ENCODE measurements at places on chromosomes 7 and 10.

DNA sequence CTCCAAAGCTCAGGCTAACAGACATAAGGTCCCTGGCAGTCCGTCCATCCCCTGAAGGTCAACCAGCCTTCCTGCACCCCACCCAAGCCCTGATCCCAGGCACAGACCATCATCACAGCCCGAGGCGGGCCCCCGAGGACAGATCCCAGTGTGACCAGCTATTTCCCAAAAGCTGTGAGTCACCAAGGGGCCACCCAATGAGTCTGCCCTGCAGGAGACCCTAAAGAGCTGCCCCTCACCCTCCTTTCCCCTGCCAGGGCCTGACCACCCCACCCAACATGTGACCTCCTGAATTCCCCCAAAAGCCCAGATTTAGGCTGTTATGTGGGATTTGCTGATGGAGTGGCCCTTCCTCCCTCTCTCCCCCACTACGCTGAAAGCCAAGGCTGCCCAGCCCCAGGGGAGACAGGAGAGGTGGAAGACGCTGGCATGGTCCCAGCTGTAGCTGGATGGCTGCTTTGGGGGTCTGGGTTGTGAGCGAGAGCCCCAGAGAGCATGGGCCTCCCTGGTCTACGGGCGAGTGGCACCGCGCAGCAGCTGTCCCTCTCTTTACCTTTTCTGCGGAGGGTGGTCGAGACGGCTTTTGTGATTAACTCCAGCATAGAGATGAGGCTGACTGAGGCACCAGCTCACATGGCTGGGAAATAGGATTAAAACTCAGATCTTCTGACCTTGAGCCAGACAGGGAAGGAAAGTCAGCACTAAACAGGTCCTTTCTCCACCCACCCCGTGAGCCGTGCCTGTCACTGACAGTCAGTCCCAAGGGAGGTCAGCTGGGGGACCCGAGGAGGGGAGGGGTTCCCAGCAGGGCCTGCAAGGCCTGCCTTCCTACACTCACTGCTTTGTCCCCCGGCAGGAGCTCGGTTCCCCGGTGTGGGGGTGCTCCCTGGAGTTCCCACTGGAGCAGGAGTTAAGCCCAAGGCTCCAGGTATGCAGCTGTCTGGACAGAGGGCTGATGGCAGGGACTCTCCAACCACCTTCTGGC is 16.7 kb downstream of the ELN start:
- DNase-seq: no peak
- H3K4me1 ChIP-seq: no peaks in the 10 kb centered on the region
- no peak overlapping the region for H3K27ac ChIP-seq
- H3K4me3 ChIP-seq: no peak overlapping the region

DNA sequence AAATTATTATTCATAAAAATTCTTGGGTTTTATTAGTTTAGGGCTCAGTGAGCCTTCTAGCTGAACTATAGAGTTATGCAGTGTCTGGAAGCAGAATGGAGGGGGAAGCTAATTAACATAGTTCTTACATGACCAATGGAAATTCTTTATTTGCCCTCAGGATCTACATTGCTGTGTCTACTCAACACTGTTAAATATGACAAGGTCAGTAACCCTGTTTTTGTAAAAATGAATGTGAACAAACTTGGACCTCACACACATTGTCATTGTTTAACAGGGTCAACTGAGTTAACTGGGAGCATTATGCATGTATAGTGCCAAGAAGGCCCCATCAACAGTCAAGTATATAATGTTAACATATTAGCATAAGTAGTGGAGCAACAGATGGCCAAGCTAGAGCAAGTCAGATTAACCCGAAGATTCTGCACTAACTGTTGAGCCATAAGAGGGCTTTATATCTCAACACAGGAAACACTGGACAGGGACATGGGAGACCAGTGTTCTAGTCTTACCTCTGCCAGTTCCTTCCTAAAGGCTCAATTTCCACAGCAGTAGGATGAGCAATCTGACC is 122.5 kb upstream of the SEM1 start:
- no peak overlapping the region for H3K27ac ChIP-seq
- no peaks in the 10 kb centered on the region for H3K27me3 ChIP-seq
- no peaks in the 10 kb centered on the region for H3K36me3 ChIP-seq
- H3K4me1 ChIP-seq: peaks cover 6% of the 10 kb centered on the region
- H3K4me3 ChIP-seq: no peak overlapping the region
- DNase-seq: no peak

DNA sequence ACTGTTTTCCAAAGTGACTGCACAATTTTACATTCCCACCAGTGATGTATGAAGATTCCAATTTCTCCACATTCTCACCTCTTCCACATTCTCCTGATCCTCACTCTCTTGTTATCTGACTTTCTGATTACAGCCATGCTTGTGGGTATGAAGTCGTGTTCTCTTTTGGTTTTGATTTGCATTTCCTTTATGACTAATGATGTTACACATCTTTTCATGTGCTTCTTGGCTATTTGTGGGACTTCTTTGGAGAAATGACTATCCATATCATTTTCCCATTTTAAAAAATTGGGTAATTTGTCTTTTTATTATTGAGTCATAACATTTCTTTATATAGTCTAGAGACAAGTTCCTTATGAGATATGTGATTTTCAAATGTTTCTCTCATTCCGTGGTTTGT is 10.5 kb upstream of the GIMAP8 start:
- H3K27me3 ChIP-seq: no peaks in the 10 kb centered on the region
- peaks cover 27% of the 10 kb centered on the region for H3K36me3 ChIP-seq
- H3K27ac ChIP-seq: no peak overlapping the region
- peaks cover 13% of the 10 kb centered on the region for H3K4me1 ChIP-seq

DNA sequence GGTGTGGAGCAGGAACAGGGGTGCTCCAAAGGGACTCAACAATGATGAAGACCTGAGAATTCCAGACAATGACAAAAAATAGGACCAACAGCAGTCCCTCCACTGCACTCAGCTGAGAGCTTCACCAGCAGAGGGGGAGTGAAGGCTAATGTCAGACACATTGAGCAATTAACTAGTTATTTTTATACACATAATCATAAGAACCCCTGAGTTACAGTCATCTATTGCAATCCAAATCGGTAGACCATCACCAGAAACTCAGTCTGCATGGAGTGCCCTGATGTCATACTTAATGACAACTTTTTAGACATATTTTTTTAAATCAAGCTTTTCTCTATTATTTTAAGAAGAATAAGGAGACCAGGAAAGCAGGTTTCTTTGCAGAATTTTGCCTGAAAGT is 30.6 kb upstream of the IKZF1 start:
- no peaks in the 10 kb centered on the region for H3K27me3 ChIP-seq
- no peaks in the 10 kb centered on the region for H3K36me3 ChIP-seq
- H3K4me3 ChIP-seq: no peak overlapping the region
- no peak overlapping the region for H3K27ac ChIP-seq
- no peak for DNase-seq

DNA sequence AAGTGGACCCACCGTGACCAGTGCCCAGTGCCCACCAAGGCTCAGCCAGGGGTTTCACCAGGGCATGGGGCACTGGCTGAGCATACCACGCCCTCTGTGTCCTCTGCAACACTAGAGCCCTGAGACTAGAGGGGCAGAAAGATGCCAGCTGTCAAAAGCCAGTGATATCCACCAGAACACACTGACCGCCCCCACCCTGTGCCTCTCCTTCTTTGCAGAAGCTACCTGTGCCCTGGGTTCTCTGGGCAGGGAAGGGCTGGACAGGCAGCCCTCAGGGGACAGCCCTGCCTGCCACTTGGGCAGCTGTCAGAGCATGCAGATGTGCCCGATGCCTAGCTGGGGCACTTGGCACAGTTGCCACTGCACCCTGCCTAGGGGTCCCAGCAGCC is 494 bp downstream of the VSIR start:
- no peaks in the 10 kb centered on the region for H3K36me3 ChIP-seq
- H3K4me3 ChIP-seq: peak overlapping the region; percentile 76
- no peaks in the 10 kb centered on the region for H3K27me3 ChIP-seq
- H3K4me1 ChIP-seq: peaks cover 63% of the 10 kb centered on the region

DNA sequence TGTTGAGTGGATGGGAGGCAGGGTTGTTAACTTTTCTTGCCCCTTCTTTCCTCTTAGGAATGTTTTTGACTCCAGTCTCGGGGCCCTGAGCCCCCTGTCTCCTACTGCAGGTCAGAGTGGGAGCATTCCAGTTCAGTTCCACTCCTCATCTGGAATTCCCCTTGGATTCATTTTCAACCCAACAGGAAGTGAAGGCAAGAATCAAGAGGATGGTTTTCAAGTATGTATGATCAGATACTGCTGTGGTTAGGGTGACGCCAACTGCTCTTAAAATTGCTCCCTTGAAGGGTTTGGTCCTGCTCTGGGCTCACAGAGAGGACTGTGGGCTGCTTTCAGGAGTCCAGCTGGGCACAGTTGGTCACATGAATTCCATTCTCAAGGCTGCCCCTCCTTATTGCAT is 22.0 kb downstream of the VWA2 start:
- no peak overlapping the region for H3K27ac ChIP-seq
- H3K27me3 ChIP-seq: no peaks in the 10 kb centered on the region
- H3K36me3 ChIP-seq: no peaks in the 10 kb centered on the region
- no peak for DNase-seq
- H3K4me3 ChIP-seq: no peak overlapping the region
- H3K4me1 ChIP-seq: peaks cover 4% of the 10 kb centered on the region

DNA sequence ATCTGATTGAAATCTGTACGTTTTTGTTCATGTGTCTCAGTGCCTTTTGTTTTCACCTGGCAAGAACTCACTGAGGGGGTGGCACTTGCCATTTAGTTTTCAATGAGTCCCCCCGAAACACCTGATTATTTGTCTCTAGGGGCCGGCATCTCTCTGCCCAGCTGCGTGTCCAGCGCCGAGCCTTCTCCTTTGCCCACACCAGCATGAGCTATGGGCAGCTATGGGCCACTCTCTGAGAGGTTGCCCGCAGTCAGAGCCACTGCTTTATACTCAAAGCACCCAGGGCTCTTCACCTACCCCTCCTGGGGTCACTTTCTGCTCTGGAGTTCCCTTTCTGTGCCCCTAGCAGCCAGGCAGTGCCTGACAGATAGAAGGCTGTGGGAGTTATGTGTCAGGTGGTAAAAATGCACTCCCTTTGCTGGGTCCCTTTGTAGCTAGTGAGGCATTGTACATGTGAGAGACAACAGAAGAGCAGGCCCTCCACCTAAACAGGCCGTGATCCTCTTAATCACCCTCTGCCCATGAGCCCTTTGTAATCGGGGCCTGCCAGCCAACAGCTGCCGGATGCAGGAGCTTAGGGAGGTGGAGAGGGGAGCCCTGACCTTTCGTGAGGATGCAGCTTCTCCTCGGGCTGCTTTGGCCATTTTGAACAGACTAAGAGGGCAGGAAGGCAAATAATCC is 133.1 kb upstream of the NPS start:
- no peaks in the 10 kb centered on the region for H3K27me3 ChIP-seq
- no peaks in the 10 kb centered on the region for H3K4me1 ChIP-seq
- DNase-seq: no peak

All from GM12878 (cell line).